ENCODE measurements at places on chromosomes 11 and 22. TPM values are rescaled to one million over a fixed set of nuclear protein-coding genes. Genes with fewer than 3 reads are reported as not detected.

Gene TECTA
- 1.0 TPM for total RNA-seq

Gene CCDC87
- 0.32 TPM for total RNA-seq

Gene OR51I1
- total RNA-seq: 0.60 TPM

Gene ISX
- total RNA-seq: not detected

Gene C22orf31
- total RNA-seq: not detected

Gene LIF
- 12.8 TPM for total RNA-seq

Gene SHISAL1
- 5.8 TPM for total RNA-seq

Gene CRYBB2
- total RNA-seq: not detected

Gene DNAJC4
- total RNA-seq: 11.7 TPM

Gene SLC37A2
- total RNA-seq: 1.6 TPM

Gene TRIM49
- total RNA-seq: not detected

Data from bronchial smooth muscle cell (primary cell).